ENCODE measurements at places on chromosomes 12 and 14. TPM values are rescaled to one million over a fixed set of nuclear protein-coding genes. Genes with fewer than 3 reads are reported as not detected.

CCDC197 gene
- 0.23 TPM for polyA plus RNA-seq

DNA sequence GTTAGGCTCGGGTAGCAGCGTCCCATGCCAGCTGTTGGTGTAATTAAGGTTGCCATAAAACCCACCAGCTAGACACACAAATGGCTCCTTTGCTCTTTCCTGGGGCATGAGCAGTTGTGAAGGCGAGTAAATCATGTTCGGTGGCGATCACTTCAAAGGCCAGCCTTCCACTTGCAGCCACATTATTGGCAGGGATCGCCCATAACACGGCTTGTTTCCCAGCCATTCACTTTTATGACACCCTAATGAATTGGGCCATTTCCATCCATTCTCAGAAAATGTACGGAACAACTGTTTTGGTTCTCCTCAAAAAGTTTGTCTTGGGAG, 63.4 kb downstream of the BEGAIN start:
- no peak for DNase-seq

GRCh38 chr14:34051966-34052657, 101.2 kb upstream of the EGLN3 start:
- no peak for DNase-seq

RNASE3 gene
- polyA plus RNA-seq, result not detected

RBP5 gene
- 0.34 TPM for polyA plus RNA-seq

DNA sequence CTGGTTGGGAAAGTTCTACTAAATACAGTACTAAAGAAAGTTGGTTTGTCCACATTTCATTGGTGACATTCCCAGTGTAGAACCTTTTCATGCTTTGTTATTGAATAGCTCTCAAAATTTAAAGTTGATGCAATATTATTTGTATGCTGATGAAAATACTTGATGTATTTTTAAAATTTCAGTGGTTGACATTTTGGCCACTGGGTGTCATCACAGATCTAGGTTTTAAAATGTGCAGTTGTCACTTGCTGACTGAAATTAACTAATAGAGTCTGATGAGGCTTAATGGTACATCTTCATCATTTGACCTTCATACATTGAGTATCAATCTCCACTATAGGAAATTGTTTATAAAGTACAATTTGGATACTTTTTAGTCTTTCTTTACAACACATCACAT, 37.1 kb downstream of the CMAS start:
- no peak for DNase-seq

DNA sequence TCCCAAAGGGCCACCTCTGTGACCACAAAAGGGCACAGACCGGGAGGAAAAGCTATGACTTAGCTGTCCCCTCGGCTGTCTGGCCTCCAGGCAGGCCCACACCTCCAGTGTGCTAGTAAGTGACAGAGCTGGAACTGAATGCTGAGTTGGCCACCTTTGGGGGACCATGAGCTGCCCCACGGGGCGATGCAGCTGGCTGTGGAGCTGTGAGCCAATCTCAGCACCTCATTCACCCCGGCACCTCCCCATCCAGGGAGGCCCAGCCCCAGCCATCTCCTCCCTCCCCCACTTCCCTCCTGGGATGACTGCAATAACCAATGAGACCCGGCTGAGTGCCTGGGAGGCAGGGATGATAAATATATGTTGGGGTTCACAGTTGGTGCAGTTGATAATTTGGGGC, 12.2 kb upstream of the TESC start:
- no peak for DNase-seq

GRCh38 chr12:124406043-124406442, 111.2 kb downstream of the RFLNA start:
- DNase-seq, result no peak

- no peak for DNase-seq
Observed at GRCh38 chr14:72311116-72311515, 378.9 kb downstream of the RGS6 start.

RD3L gene
- 41.5 TPM for polyA plus RNA-seq

- DNase-seq, result no peak
Observed at GRCh38 chr14:80927083-80927989, 14.2 kb downstream of the CEP128 start.

DNA sequence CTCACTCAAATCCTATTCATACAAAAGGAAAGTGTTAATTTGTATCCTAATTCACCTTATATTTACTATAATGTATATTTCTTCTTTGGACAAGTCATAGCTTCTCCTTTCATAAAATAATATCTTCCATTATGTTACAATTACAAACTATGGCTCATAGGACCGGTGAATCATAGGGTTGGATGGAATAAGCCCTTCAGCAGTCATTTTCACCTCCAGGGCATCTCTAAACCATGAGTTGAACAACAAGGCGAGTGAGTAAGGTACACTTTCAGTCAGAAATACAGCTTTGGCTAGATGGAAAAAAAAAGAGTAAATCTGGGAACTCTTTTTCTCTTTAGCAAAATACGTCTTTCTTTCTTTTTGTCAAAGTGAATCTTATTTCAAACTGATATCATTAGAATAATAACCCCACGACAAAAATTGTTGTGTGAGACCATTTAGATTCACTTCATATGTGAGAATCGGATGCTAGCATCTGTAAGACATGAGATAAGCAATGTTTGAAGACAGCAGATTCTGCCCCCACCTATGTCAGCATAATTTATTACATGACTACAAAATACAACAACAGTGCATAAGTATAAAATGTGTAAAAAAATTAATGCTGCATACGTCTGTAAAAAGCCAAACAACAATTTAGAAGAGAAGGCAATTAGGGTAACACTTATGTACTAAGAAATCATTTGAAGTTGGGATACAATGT, 184.4 kb upstream of the SLC38A2 start:
- DNase-seq, result no peak

GRCh38 chr12:79409562-79409961, 281.2 kb downstream of the PAWR start:
- no peak for DNase-seq

DAO gene
- polyA plus RNA-seq, result not detected

TC2N gene
- 1.2 TPM for polyA plus RNA-seq

GSG1 gene
- polyA plus RNA-seq, result not detected

GRCh38 chr14:100442498-100443490, 119.7 kb downstream of the SLC25A47 start:
- no peak for DNase-seq

GRCh38 chr12:2043054-2043453, 9.7 kb upstream of the CACNA1C start:
- no peak for DNase-seq
